ENCODE measurements at places on chromosomes 11 and 22.

- DNase-seq = no peak
These were observed 7.1 kb upstream of the FLI1 start for GRCh38 chr11:128686745-128687177.

- no peak for DNase-seq
These were observed 5.9 kb downstream of the TAB1 start for GRCh38 chr22:39405346-39406085.

GRCh38 chr11:45859661-45860140, 12.4 kb downstream of the CRY2 start:
- DNase-seq = peak; percentile 80

GRCh38 chr11:109209572-109209971, 212.4 kb upstream of the C11orf87 start:
- DNase-seq = no peak

- no peak for DNase-seq
These were observed 293.5 kb downstream of the MN1 start for GRCh38 chr22:27507935-27508526.

- no peak for DNase-seq
These were observed 151.9 kb downstream of the LDLRAD3 start for GRCh38 chr11:36095716-36096115.

DNA sequence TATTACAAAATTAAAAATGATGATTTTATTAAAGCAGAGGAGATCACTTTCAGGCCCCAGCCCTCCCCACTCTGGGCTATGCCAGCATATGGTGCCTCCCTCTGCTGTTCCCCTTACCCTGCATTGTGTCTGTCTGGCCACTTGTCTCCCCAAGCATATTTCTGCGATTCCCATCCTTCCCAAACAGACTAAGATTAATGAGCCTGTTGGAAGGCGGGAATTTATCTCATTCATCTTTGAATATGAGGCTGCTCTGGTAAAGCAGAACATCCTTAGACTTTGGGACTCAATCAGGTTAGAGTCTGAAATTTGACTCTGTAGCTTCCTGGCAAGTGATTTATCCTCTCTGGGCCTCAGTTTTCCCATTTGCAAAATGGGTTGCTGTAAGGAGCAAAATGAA, 25.7 kb downstream of the AMPD3 start:
- no peak for DNase-seq

- DNase-seq = no peak
These were observed 99.4 kb upstream of the DRD2 start for GRCh38 chr11:113574586-113574985.

GRCh38 chr22:41261541-41262249, 21.0 kb upstream of the CHADL start:
- no peak for DNase-seq

DNA sequence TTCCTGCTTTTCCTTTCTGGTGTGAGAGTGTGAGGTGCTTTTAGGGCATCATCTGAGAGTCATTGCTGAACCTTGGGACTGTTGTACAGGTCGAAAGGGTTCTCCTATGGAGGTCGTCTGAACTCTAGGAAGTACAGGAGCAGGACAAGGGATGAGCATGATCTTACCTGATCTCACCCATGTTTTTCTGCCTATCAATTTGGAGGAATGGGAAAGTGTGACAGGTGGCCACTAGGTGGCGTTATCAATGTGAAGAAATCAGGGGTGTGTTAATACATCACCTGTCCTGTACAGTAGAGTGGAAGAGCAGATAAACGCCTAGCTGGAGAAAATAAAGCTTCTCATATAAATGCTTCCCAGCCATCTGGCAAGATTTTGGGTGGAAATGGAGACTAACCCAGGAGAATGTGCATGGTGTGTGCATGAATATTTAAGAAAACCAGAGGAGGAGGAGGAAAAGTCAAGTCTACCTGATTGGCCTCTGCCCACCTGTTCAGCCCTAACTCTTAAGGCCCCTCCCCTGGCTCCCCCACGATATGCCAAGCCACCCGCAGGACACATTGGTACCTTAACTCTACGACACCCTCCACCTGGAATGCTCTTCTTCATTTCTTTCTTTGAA, 72.0 kb upstream of the NARS2 start:
- peak; percentile 52 for DNase-seq

DNA sequence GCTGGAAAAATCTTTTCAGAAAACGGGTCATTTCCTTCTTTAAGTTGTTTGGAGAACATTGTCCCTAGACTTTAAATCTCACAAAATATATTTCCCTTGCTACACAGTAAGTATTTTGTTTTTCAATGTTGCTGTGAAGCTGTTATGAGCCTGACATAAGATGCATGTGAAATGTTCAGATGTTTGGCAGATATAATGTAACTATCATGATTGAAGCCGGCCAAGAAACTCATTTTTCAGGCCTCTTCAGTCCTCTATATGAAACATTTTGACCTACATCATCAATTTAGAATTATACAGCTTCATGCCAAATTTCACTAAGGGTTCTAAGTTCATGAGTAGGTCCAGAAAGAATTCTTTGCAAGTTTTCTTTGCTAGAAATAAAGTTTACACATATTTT, 133.8 kb downstream of the JRKL start:
- DNase-seq = no peak

DNA sequence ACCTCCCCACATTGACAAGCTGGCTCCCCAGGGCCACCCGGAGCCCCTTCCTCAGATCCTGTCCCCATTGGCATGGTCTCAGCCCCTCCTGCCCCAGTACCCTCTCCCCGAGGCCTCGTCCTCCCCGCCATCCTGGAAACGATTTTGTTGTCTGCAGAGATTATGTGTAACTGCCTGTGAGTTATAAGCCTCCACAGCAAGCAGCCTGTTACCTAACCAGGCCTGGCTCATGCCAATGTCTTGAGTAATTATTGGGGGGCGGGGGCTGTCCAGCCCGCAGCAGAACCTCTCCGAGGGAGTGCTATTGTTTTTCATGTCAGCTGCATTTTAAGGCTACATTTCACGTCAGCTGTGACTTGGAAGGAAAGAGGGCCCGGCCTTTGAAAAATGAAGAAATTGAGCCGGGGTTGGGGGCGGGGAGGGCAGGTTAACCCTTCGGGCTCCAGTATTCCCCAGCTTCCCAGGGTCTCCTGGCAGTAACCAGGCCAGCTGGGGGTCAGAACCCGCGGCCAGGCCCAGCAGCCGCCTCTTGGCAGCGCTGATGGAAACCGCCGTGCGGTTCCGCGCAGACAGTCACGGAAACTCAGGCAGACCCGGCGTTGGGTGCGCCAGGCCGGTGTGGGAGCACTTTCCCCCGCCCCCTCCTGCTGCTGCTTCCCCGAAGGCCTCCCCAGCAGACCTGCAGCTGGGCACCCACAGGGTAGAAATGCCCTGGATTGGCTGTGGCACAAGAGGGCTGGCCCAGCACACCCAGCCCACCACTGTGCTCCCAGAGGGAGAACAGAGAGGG, 59.5 kb downstream of the CDKN1C start:
- peak; percentile 81 for DNase-seq
